ENCODE measurements at places on chromosomes 6 and 20.

GRCh38 chr6:107513214-107513613, 23.3 kb downstream of the SOBP start:
- DNase-seq: no peak

GRCh38 chr20:12201289-12201991, 283.7 kb downstream of the BTBD3 start:
- no peak for DNase-seq

DNA sequence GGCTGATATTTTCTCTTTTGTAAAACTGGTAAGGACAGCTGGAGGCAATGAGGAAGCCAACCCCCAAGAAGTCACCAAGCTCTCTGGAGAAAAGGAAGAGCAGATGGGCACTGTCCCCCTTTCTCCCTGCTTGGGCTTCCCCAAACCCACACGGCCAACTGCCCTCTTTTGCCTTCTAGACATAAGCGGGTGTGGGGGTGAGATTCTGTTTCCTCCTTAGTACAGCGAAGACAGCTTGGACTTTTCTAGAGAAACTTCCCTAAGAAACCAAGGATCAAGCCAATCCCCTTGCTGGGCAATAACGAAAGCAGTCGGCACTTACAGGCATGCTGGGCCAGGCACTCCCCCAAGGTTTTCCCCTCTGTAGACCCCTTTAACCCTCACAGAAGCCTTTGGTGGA, 110.3 kb downstream of the CDC5L start:
- DNase-seq: no peak

DNA sequence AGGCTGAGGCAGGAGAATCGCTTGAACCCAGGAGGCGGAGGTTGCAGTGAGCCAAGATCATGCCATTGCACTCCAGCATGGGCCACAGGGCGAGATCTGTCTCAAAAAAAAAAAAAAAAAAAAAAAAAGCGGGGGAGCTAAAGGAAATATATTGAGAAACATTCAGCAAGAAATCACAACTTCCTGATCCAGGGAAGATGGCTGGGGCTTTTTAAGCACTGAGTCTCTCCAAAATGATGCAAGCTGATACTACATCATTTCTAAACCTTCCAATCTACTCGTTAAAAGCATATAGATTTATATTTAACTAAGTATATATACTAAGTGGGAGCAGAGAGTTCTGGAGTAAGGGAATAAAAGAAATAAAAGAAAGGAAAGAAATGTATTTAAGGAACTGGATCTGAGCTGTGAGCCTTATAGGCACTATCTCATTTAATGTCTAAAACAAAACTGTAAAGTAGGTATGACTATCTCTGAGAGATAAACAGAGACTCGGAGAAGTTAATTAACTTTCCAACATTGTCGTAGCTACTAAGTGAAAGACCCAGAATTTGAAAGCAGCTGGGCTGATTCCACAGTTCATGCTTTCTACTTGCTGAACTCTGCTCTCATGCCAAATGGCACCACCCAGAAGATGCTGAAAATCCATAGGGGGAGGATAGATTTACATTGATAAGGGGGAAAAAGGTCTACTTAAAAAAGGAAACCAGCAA, 215.0 kb upstream of the MARCKS start:
- no peak for DNase-seq

GRCh38 chr6:106477790-106478189, 117.3 kb downstream of the CRYBG1 start:
- peak; percentile 10 for DNase-seq

DNA sequence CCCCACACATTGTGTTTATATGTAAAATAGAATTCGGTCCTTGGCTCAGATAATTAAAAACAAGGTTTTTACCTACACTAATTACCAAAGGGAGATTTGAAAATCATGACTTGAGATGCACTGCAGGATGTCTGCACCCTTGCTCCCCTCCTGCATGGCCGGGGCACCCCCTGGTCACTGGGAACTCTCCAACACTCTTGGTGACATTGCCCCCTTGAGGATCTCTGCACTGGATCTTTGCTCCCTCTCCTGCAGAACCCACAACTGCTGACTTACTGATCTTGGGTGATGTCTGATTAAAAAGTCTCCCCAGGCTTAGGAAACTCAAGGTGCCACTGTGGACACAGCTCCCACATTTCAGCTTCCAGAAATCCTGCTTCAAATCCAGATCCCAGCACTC, 17.1 kb upstream of the CSNK2A1 start:
- no peak for DNase-seq

DNA sequence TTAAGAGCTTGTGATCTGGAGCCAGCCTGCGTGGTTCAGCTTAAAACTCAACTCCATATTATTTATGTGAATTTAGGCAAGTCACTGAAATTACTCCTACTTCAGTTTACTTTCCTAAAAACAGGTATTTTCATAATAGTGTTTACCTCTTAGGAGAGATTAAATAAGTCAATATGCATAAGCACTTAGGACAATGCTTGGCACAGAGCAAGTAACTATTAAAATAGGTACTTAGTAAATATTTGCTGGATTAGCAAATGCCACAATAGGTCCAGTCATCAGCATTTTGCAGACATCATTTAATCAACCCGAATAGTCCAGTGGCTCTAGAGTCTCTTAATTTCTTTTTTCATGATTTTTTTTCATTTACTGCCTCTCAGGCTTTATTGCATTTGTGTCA, 78.6 kb upstream of the PTPRK start:
- no peak for DNase-seq

- no peak for DNase-seq
Measured at GRCh38 chr6:27812078-27812804, 100.0 kb downstream of the OR2B2 start.

DNA sequence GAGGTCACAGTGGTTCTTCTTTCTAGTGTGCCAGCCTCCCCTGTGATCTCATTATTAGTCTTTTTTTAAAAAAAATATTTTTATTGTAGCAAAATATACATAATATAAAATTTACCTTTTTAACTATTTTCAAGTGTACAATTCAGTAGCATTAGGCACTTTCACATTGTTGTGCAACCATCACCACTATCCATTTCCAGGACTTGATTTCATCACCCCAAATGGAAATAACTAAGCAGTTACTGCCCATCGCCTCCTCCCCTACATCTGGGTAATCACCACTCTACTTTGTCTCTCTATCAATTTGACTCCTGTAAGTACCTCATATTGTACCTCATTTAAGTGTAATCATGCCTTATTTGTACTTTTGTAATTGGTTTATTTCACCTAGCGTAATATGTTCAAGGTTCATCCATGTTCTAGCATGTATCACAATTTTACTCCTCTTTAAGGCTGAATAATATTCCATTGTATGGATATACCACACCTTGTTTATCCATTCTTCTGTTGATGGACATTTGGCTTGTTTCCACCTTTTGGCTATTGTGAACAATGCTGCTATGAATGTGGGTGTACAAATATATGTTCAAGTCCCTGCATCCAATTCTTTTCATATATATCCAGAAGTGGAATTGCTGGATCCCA, 68.6 kb upstream of the FYN start:
- no peak for DNase-seq

GRCh38 chr6:27062755-27063154, 184.7 kb upstream of the PRSS16 start:
- no peak for DNase-seq
